Mucosa of descending colon (tissue), 3 donors: ENCODE measurements at places on chromosomes 7 and 10.
A peak's percentile ranks its signal among the peaks of the same experiment; 100 is the strongest.

DNA sequence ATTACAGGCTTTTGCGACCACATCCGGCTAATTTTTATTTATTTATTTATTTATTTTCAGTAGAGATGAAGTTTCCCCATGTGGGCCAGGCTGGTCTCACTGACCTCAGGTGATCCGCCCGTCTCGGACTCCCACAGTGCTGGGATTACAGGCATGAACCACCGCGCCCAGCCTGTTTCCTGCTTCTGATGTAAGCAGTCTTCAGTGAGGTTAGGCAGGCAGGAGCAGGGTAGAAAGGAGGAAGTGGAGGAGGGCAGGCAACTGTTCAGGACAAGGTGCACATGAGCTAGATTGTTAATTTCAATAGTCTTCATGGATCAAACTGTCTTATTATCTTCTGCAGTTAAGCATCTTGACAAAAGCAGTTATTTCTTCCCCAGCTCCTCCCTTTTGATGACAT is 605.0 kb downstream of the CCSER2 start:
- DNase-seq = no peak

- DNase-seq = peak; percentile 65
Observed at GRCh38 chr7:74656441-74656836, 1.1 kb upstream of the GTF2I start.

DNA sequence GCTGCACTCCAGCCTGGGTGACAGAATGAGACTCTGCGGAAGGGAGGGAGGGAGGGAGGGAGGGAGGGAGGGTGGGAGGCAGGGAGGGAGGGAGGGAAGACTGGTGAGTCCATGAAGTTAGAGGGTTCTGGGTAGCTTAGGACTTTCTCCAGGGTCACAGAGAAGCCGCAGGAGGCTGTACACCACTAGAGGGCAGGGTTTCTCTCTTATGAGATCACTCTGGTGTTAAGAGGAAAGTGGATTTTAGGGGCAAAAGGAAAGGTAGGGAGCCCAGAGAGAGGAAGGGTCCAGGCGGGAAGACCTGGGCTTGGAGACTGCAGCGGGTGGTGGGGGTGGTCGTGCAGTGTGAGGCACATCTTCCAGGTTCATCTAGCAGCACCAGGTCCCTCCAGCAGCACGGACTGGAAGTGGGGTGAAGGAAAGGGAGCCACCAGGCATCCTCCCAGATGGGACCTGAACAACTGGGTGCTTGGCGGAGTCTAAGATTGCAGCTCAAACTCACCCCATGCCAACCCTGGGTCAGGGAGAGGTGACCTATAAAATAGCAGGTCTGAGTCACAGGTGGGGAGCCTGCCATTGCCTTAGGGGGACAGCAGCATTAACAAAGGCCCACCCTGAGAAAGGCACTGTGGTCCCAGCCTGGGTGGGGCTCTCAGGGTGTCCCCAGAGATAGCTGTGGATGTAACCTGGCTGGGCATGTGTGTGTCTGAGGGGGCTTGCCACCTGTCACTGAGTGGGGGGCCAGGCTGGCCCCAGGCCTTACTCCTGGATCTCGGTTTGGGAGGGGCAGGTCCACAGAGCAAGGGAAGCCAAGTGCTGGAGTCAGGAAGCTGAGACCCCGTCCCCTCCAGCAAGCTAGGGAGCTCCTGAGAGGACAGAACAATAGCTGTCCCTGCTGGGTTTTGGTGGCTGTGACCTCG is 48.5 kb upstream of the SLC29A3 start:
- no peak for DNase-seq

- DNase-seq = no peak
Observed at GRCh38 chr10:3708852-3709251, 76.2 kb downstream of the KLF6 start.

- DNase-seq = no peak
Observed at GRCh38 chr10:17435187-17435586, 19.2 kb downstream of the ST8SIA6 start.

- DNase-seq = no peak
Observed at GRCh38 chr10:116104210-116104932, 168.6 kb downstream of the GFRA1 start.

GRCh38 chr7:36761835-36762234 is 37.5 kb upstream of the AOAH start:
- no peak for DNase-seq

DNA sequence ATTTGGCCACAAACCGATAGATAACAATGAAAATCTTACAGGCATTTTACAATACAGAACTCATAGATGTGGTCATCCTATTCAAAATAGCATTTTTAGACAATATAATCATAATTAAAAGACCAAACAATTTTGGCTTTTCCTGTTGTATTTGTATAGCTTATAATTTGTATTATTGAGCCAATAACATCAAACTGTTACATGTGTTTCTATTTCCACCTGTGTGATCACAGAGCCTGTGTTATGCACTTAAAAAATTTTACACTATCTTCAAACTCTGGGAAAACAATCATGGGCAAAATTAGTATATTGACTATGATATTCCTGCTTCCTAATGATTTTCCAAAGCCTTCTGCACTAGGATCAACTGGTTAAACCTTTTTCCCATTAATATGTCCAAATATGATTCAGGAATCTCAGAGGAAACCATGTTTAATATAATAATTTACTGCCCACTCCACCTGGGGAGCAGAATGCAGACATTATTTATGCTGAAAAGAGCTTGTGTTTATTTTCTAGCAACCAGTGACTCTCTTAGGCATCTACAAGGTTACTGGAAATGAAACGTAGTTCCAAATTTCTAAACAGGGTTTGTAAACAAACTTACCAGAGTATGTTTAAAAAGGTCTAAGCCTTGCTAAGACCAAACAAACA is 1.7 kb downstream of the RHOBTB1 start:
- no peak for DNase-seq
